Mucosa of gallbladder (tissue), 1 donor: ENCODE measurements at places on chromosomes 16 and 17. TPM values are rescaled to one million over a fixed set of nuclear protein-coding genes. Genes with fewer than 3 reads are reported as not detected.

The CDRT15 gene
- not detected for total RNA-seq

GRCh38 chr16:71880176-71880575, 3.8 kb downstream of the ZNF821 start:
- no peak for DNase-seq

DNA sequence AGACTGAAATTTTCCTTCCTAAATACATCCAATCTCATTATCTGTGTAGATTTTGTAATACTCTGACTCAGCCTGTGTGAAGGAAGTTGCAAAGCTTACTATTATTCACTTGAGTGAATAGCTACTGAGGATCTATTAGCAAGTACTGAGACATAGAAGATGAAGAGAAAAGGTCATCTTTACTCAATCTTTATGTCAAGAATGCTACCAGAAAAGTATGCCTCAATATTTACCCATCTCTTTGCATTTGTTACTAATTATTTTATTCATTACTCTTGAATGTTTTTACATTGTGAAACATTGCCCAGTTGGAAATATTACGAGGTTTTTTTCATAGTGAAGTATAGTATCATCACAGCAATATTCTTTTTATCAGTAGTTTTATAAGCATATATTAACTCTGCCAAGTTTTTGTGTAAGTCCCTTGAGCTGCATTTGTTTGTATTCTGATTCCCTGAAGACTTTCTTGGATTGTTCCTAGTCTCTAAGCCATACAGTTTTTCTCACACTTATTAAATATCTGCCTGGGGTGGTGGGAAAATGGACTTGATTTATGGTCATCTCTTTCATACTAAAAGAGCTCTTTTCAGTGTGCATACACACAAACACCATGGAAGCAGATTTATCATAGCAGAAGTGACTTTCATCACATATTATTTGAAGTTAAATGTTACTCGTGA, 110.4 kb downstream of the MRTFB start:
- no peak for DNase-seq

The CD300LG gene
- total RNA-seq, result 1.5 TPM

GRCh38 chr17:36777118-36777517, 160.2 kb upstream of the LHX1 start:
- no peak for DNase-seq

The TEKT5 gene
- total RNA-seq, result not detected

DNA sequence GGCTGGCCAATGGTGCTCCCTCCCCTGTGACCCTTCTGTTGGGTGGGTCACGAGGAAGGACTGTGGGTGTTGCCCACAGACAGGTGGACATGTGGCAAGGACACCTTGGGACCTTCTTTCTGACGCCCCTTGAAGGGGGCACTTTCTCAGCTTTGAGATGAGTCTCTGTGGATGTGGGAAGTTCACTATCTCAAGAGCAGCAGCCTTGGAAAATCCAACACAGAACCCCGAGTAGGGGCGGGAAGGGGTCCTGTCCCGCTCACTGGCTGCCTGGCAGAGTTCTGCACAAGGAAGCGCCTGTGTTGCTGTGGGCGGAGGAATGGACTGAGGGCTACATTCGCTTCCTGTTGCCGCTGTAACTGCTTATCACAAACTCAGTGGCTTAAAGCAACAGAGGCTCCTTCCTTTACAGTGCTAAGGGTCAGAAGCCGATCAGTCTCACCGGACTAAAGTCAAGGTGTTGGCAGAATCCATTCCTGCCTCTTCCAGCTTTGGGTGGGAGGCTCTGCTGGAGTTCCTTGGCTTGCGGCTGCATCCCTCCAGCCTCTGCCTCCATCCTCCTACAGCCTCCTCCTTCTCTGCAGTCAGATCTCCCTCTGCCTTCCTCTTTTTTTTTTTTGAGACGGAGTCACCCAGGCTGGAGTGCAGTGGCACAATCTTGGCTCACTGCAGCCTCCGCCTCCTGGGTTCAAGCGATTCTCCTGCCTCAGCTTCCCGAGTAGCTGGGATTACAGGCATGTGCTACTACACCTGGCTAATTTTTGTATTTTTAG, 305.2 kb downstream of the SEC14L1 start:
- DNase-seq, result peak; percentile 77

The CACNG1 gene
- not detected for total RNA-seq

DNA sequence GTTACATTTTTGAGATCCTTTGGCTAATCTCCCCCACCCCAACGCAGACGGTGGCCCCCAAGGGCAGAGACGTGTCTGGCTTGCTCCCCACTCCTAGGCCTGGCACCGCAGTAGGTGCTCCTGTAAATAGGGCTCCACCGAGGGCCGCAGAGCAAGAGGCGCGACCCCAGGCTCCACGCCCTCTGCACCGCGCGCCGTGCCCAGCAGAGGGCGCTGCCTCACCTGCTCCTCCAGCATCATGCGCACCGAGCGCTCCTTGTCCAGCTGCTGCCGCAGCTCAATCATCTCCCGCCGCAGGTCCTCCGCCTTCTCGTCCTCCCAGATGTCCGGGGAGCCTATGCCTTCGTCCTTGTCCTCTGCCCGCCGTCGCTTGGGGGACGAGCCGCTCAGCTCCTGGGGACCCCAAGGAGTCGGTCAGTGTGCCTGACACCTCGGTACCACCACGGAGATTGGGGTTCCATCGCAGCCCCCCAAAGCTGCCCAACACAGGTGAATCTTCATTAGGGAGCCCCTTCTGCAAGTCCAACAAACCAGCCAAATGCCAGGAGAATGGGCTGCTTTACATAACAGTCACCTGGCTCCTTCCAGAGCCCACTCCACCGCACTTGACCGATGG, 11.2 kb downstream of the TFAP4 start:
- DNase-seq, result no peak

The KCNJ2 gene
- 2.5 TPM for total RNA-seq

- no peak for DNase-seq
Observed at GRCh38 chr17:42193216-42193968, 902 bp downstream of the GHDC start.

DNA sequence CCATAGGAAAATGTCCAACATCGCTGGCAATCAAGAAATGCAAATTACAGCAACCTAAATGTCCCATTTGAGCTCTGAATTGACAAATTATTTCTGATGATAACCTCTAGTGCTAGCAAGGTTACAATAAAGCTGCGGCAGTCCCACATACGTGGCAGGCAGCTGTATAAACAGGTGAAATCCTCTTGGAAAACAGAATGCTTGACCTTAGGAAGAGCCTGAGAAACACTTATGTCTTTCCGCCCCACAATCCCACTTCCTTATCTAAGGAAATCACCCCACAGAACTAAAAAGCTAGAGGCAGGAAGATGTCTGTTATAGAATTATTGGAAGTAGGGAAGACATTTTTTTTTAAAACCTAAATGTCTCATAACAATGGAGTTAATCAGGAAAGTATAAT, 154.3 kb downstream of the KATNIP start:
- DNase-seq, result no peak

DNA sequence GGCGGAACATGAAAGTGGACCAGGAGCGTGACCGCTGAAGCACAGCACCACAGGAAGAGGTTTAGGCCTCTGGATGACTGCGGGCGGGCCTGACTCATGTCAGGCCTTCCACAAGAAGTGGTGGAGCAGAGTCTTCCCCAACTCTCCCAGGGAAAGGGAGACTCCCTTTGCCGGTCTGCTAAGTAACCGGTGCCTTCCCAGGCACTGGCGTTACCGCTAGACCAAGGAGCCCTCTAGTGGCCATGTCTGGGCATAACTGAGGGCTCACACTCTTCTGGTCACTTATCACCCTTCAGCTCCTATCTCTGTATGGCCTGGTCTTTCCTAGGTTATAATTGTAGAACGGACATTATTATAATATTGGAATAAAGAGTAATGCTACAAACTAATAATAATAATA, 1931.9 kb downstream of the TP53TG3F start:
- DNase-seq, result peak; percentile 15

DNA sequence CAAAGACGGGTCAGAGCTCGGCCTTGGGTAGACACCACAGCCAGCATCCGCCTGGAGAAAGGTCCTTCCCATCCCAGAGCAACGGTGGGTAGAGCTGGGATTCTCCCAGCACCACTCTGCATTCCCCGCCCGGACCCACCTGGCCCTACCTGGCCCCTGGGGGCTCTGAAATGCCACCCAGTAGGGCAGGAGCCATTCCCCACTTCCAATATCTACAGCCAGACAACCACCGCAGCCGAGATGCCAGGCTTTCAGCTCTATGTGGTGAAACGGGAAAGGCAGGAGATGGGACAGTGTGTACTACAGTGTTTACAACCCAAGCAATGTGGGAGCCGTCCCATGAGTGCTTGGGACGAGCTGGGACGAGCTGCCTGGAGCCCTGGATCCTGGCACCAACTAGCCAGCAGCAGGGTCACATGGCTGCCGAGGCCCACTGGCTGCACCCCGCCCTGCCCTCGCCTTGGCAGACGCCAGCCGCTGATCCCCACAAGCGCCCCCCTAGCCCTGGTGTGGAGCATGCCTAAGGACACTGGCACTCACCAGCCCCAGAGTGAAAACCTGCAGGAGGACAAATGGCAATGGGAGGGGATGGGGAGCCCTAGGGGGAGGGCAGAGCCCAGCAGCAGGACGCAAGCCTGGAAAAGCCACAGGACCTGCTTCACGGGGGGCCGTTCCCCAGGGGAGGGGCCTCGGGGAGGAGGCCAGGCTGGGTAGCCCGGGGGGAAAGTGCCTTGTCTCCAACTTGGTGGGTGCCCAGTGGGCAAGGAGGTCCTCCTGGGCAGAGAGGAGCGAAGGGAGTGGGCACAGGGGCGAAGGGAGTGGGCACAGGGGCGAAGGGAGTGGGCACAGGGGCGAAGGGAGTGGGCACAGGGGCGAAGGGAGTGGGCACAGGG, 13.5 kb downstream of the TMC6 start:
- DNase-seq, result no peak

The KRTAP9-4 gene
- not detected for total RNA-seq

The HIGD1B gene
- 7.2 TPM for total RNA-seq

DNA sequence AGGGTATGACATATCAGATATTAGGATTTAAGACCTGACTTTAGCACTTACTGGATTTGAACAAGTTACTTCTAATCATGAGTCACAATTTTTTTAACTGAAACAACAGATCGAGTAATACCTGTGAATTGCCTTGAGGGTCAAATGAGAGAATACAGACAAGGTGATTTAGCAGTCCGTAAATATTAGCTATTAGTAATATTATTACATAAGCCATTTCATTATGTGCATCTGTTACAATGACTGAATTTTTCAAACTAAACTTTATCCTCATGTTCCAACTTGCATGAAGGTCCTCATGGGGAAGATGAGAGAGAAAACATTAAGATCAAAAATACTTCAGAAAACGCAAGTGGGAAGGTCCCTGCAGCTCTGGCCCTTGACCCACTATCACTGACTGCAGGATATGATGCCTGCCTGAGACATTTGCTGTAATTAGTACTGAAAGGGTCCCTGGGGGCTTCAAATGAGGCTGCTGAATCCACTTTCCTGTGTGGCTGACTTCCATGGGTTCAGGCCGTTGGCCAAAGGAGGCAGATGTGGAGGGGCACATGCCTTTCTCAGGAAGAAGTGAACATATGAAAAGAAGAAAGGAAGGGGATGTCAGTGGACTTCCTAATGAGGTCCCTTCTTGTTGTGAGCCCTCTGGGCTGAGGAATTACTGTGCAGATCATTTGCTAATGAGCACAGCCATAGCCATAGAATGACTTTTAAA, 441.7 kb downstream of the CDH11 start:
- no peak for DNase-seq

GRCh38 chr17:71084219-71084618, 914.9 kb downstream of the KCNJ2 start:
- DNase-seq, result no peak

The IKZF3 gene
- 5.8 TPM for total RNA-seq

- DNase-seq, result peak; percentile 18
Observed at GRCh38 chr16:65176603-65177002, 54.7 kb upstream of the CDH11 start.

GRCh38 chr17:4249452-4250029, 14.2 kb downstream of the ANKFY1 start:
- no peak for DNase-seq

- DNase-seq, result no peak
Observed at GRCh38 chr17:66494023-66494803, 191.8 kb downstream of the PRKCA start.

GRCh38 chr16:74249846-74250245, 46.8 kb upstream of the PSMD7 start:
- DNase-seq, result no peak

The GDPD3 gene
- 11.2 TPM for total RNA-seq

DNA sequence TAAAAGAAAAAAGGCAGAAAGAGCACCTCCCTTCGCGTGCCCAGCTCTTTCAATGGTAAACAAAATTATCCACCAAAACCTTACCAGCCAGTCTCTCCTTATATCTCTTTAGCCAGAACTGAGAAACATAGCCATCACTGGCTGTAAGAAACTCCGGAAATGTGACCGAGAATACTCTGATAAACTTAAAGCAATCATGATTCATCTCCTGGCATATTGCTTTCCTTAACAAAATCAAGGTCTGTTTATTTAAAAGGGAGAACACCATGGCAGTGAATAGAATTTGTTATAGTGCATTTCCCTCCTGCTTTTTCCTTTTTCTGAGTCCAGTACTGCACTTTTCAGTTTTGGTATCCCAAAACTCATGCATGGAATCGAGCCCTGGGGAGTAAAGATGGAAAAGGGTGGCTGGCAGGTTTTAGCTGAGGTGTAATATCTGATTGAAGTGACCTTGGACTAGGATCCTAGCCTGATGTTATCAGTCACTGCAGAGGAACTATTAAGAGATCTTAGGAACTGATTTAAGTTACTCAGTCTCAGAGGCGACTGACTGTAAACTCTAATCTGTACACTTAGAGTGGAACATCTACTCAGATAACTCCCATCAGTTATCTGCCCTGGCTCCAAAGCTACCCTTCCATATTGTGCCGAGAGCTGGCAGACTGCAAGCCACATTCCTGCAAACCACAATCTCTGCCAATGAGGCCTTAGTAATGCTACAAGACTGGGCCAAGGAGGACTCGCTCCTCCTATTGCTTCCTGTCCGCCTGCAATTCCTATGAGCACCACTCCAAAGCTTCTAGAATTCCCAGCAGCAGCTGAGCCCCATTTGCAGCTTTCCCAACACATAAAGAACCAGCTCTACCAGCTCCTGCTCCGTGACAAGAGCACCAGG, 7.4 kb upstream of the COX10 start:
- DNase-seq, result peak; percentile 20

DNA sequence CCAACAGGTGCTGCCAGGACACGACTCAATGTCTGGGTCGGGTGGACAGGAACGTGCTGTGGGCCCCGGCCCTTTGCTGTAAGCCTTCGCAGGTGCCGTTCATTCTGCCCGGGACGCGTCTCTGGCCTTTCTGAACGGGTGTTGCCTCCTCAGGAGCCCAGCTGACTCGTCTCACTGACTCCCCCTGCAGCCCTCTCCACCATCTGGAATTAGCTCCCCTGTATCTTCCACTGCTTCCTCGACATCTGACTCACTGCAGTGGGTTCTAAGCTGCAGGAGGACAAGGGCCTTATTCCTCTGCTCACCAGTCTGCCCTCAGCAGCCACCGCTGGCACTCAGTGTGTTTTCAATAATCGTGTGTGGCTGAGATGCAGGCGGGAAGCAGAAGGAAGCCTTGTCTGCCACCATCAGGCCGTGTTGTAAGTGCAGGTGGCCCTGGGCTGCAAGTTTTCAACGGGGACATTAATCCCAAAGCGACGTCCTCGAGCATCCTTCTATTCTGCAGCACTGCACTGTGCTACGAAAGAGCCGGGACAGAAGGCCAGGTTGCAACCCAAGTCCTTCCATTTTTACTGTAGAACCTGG, 256.2 kb downstream of the FOXL1 start:
- no peak for DNase-seq

- DNase-seq, result no peak
Observed at GRCh38 chr16:54285414-54286089, 1.0 kb downstream of the IRX3 start.
